ENCODE measurements at places on chromosomes 16 and 17.
A peak's percentile ranks its signal among the peaks of the same experiment; 100 is the strongest.

DNA sequence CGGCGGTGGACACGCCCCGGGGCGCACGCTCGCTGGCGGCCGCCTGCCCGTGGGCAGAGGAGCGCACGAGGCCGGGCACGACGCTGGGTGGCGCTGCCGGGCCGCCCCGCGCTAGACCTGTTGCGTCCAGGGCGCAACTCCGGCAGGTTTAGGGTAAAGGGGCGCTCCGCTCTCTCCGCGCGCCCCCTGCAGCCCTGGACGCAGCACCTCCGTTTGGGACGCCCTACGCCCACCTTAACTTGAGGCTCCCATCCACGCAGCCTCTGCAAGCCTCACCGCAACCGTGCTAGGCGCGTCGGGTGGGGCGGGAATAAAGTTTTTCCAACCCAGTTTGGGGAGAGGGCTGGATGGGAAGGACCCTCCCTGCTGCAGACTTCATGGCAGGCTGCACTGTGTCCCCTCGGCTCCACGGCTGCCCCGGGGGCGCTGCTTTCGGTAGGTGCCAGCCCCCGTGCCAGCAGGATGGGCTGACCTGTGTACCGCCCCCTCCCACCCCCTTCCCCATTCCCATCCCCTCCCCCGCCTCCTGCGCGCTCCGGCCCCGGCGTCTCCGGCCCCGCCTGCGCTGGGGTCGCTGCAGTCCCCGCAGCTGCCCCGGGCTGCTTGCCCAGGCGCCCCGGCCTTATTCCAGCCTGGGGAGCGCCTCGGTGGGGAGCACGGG is at the start of gene SYT17:
Gene SYT17, plus strand, starts transcription at position 531 of the 661 bp plus-strand sequence. CDS start 407 bp downstream, outside the sequence.
- peak; percentile 93 for DNase-seq

DNA sequence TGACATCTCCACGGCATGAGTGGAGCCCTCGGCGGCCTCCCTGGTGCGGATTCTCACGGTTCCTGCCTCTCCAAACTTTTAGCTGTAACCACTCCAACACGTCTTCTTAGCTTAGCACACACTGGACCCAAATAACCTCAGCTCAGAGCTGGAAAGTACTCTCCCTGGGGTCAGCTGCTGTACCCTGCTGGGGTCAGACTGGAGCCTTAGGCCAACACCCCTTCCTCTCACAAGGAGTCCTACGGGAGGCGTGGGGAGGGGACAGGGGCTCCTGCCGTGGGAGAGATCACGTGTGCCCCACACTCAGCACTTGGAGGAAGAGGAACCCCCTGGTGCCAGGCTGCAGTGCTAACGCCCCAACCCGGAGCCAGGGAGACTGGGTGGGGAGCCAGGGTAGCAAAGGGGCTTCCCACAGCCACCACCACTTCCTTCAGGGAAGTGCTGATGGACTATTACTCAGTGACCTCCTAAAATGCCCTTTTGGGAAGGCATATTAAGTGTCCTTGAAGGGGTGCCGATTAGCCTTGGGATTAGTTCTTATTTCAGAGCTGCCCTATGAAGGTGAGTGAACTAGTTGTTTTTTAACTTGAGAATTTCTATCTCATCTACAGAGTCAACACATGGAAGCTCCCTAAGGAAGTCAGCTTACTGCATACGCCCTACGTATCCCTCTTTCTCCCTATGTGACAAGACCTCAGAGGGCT is 124.0 kb downstream of the HIC1 start:
- DNase-seq: no peak

DNA sequence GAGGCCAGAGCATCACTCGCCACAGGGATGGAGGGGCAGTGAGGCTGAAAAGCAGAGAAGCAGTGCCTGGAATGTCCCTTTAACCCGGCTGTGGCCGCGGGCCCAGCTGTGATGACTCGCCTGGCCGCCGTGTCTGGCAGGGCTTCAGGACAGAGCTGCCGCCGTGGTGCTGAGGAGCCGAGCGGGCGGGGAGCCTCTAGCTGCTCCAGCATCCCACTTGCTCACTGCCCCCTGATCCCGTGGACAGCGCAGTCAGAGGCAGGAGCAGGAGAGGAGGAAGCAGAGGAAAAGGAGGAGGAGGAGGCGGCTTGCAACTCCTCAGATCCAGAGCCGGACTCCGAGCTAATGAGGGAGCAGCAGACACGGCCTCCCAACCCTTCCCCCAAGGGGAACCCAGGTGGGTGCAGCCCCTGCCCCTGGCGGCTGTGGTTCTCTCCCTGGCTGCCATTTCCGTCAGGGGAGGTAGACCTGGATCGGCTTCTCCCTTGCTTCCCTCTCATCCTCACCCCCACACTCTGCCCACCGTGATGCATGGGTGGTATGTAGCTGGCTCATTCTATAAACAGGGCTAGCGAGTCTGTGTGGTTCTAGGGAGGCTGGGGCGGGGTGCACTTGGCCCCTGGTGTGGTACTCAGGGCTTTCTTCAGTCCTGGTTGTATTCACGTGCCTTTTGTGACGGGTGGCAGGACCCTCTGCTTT is 165.7 kb downstream of the CMIP start:
- DNase-seq: no peak

DNA sequence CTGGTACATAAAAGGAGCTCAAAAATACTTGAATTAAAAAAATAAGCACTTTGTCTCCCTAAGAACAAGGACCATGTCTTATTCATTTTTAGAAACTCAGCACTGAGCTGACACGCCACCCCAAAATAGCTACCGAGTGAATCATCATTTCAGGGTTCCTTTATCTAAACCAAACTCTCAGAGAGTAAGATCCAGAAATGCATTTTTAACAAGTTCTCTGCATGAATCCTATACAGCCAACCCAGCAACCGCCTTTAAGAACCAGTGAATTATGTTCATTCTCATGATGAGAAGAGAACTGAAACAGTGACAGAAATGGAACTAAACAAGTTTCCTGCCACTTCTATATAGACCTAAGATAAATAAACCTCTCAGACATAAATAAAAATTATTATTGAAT is 8.7 kb downstream of the C16orf87 start:
- DNase-seq: peak; percentile 60

- DNase-seq: no peak
Observed at GRCh38 chr17:78687944-78688343, 94.1 kb downstream of the CYTH1 start.

GRCh38 chr17:58755577-58756245 is at the start of gene PPM1E:
Gene PPM1E, plus strand, starts transcription at chr17:58755854.
- peak; percentile 90 for DNase-seq

- DNase-seq: no peak
Observed at GRCh38 chr17:39073916-39074315, 77.5 kb downstream of the PLXDC1 start.

GRCh38 chr17:70254735-70255460 is 85.6 kb downstream of the KCNJ2 start:
- no peak for DNase-seq

GRCh38 chr17:9772658-9773057 is 18.7 kb downstream of the DHRS7C start:
- DNase-seq: no peak

DNA sequence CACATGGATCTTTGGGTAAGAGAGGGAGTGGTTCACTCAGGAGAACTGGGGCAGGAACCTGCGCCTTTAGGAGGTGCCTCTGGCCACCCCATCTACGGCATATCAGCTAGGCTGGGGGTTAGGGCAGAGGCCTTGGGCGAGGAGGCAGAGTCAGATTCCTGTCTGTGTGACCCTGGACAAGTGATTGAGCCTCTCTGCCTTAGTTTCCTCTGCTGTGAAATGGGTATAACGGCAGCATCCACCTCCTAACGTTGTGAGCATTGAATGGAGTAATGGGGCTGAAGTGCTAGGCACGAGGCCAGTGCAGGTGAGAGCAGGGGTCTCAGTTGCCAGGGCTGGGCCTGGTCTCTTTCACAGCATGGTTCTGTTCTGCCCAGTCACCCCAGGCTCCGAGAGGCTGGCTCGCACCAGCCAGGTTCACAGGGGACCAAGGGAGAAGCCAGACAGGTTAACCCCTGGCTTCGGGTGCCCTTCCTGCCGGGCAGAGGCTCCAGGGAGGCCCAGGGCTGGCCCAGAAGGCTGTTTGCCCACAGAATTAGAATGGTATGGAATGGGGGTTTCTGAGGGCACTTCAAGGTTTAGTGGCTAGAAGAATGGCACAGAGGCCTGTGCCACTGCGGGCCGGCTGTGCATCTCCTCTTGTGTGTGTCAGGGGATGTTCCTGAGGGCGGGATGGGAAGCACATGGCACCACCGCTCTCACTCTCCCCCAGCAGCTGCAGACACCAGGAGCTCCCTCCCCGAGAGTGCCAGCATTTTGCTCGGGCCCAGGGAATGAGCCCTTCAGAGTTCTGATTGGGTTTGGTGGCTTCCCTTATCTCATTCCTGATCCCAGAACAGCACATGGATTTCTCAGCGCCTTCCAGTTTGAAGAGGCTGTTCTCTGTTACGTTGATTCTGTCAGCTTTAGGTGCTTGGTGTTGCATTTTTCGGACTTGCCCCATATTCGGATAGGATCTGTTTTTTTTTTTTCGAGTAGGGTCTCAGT is 23.8 kb downstream of the UNC13D start:
- DNase-seq: peak; percentile 16

GRCh38 chr17:79891113-79891730 is 52.0 kb upstream of the CBX4 start:
- DNase-seq: no peak

DNA sequence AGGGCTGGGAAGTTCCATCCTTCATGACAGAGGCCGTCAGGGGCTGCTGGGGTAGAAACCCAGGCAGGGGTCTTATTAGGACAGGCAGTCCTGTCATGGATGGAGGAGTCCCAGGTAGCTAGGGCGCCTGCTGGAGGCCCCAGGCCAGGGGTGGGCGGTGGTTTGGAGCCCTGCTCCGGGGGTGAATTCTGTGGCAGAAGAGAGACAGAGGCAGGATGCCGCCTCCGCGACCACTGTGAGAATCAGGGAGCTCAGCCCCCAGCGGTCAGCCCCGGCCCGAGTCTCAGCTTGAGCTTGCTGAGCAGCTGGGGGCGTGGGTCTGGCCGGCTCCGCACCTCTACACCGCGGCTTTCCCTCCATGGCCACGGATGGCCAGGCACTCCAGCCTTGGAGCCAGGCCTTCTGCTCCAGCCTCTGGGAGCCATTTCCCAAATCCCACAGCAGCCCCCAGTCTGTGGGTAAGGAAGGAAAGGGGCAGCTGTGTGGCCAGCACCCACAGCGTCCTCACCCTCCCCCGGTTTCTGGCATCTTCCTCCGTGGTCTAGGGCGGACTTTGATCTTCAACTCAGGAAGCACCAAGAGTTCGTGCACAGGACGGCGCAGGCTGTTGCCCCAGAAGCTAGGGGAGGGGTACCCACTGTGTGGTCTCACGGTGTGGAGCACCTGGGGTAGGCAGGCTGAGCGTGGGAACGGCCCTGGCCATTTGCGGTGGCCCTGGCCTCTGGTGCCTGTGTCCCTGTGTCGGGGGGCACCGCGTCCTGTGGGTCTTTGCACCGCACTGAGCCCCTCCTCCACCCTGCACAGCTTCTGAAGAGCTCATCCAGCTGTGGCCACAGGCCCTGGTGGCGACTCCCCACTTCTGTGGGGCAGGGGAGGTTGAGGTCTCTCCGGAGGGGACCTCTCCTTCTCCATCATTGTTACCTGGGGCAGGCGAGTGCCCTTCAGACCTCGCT is 14.1 kb downstream of the CD7 start:
- DNase-seq: peak; percentile 39

DNA sequence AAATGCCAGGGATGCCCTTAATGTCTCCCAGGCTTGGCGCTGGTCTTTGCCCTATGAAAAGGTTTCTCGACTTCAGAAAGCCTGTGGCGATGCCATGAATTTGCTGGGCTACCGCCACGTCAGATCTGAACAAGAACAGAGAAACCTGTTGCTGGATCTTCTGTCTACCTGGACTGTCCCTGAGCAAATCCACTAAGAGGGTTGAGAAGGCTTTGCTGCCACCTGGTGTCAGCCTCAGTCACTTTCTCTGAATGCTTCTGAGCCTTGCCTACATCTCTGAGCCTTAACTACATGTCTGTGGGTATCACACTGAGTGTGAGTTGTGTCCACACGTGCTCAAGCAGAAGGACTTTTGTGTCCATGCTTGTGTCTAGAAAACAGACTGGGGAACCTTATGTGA is 11.4 kb downstream of the CHST4 start:
- DNase-seq: peak; percentile 66

Measured in GM20000 (cell line).